ENCODE measurements at places on chromosomes 12 and 14.

GRCh38 chr14:68672609-68673285 is 120.1 kb downstream of the ZFP36L1 start:
- no peak for DNase-seq

DNA sequence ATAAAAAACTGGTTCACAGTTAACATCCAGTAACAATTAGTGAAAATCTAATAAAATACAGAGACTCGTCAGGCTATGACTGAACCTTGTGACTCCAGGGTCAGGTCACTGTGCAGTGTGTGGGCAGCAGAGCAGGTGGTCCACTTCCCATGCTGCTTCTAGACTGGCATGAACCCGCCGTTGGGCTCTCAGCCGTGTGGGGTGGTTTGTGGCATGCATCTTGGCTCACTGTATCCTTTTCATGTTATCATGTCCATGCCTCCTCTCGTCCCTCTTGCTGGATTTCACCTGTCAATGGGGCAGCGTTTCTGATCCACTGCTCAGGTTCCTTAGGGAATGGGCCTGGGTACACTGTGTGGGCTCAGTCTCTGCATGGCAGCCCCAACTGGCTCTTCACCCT is 57.3 kb downstream of the EP400 start:
- DNase-seq = no peak

GRCh38 chr14:34212172-34212929 is 249.7 kb downstream of the SPTSSA start:
- no peak for DNase-seq

DNA sequence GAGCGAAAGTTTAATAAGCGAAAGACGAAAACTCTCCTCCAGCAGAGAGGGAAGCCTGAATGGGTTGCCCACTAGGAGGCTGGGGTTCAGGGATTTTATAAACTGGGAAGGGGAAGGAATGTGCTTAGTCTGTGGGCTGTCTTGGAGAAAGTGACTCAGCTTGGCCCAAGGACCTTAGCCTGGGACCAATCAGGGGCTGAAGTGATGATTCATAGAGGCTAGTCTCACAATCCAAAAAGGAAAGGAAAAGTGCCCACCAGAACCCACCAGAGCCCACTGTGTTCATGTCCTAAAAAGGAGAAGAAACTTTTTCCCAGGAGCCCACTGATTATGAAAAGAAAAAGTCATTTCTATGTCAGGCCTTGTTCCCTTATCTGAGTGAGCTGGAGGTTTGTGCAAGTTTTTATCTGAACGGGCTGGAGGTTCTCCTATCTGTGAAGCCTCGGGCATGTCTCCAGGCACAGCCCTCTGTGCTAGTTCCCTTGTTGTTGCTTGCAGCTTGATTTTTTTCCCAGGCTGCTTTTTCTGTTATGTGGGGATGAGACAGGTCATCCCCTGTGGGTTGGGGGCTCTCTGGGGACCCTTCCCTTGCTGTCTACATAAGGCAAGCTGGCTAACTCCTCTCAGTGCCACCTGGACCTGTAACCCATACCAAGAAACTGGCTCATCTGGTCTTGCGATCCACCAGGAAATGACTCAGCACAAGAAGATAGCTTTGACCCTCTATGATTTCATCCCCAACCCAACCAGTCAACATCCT is 8.3 kb upstream of the GOLGA5 start:
- no peak for DNase-seq

- no peak for DNase-seq
Measured at GRCh38 chr12:96375170-96375569, 25.1 kb downstream of the CDK17 start.

DNA sequence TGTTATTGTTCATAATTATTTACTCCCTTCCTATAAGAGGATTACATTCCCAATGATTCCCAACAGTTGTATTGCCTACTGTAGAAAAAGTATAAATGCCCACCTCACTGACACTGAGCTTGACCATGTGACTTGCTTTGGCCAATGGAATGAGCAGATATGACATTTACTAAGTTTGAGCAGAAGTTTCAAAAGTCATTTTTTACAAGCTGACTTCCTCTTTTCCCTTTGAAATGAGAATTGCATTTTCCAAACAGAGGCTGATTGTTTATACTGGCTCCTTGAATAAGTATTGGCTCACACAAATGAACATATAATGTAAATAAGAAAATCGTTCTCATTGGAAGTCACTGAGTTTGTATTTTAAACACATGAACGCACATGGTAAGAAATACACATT is 116.4 kb upstream of the LRFN5 start:
- DNase-seq = no peak

Data from amygdala (tissue), 56 donors.